ENCODE measurements at places on chromosomes 7 and 10.

DNA sequence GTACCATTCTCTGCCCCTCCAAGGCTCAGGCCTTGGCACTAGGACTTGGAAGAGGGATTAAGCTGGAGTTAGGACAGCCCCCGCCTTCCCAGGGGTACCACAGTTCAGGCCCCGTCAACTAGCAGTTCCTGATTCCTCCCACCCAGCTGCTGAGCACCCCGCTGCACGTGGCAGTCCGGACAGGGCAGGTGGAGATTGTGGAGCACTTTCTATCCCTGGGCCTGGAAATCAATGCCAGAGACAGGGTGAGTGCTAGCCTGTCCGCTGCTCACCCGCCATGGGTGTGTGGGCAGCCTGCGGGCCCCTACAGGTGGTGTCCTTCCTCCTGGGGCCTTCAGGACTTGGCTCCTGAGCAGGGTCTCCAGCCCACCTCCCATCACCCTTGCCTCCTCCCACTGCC lies 2.0 kb upstream of the HOGA1 start:
- no peak for DNase-seq

DNA sequence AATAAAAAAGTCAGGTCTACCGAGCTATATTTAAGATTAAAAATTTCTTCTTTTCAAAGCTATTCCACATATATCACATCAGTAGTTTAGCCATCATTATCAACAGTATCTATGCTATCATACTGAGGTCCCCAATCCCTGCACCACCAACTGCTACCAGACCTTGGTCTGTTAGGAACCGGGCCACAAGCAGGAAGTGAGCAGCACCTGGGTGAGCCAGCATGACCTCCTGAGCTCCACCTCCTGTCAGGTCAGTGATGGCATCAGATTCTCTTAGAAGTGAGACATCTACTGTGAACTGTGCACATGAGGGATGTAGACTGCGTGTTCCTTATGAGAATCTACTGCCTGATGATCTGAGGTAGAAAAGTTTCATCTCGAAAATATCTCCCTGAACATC lies 632.1 kb upstream of the KCND2 start:
- no peak for DNase-seq

DNA sequence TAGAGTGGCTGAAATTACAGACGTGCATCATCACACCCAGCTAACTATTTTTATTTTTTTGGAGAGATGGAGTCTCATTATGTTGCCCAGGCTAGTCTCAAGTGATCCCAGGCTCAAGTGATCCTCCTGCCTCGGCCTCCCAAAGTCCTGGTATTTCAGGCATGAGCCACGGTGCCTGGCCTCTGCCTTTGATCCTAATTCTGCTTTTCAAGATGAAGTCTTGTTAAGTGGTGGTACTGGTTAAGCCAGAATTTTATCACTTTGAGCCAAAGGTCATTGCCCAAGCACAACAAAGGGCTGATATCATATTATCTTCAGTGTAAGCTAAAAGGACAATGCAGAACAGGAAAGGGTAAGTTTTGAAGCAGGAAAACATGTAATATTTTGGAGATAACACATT lies 64.2 kb downstream of the MYOF start:
- no peak for DNase-seq

- no peak for DNase-seq
These were observed 11.1 kb upstream of the HERPUD2 start for GRCh38 chr7:35705932-35706461.

DNA sequence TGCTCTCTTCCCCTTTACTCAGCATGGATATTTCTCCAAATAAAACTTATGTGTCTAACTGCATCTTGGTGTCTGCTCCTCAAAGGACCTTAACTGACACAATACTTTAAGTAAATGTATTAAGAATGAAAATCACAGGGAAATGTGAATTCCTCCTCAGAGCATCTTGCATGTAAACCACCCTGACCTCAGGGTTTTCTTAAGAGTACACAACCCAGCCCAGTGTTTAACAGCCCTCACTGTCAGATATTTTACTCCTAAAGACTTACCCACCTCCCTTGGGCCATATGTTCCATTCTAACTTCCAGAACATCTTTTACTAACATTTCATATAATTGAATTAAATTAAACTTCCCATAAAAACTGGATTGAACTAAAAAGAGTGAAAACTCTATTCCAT lies 315.3 kb downstream of the HPSE2 start:
- DNase-seq = no peak

DNA sequence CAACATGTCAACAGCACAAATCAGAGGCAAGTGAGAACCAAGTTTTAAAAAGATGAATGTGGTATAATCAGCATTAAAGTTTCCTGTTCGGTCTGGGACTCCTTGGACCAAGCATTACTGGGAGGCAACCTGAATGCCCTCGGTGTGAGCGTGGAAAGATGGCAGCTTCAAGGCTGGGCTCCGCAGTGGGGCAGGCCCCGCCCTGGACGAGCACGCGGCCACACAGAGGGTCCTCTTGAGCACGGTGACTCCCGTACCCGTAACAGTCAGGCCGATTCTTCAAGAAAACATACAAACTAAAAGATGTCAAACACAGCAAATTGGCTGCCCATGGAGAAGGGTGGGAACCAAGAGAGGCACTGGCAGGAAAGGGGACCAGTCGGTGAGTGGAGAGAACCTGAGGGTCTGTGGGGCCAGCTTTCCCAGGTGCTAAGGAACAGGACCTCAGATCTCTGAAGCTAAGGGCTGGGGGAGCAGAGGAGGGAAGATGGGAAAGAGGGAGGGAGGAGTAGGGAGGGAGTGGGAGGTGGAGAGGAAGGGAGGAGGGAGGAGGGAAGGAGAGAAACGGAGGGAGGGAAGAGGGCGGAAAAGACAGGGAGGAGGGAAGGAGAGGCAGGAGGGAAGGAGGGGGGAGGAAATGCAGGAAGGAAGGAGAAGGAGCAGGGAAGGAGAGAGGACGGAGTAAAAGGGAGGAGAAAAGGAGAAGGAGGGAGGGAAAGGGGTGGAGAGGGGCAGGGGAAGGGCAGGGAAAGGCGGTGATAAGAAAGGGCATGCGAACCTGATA lies 71.2 kb upstream of the FAM20C start:
- no peak for DNase-seq

- no peak for DNase-seq
These were observed 281.3 kb downstream of the ZNF248 start for GRCh38 chr10:37576154-37576553.

- DNase-seq = no peak
These were observed 25.1 kb upstream of the CDK1 start for GRCh38 chr10:60753152-60753551.

All from caudate nucleus (tissue), 63 donors.